Anterior cingulate cortex (tissue), 58 donors: ENCODE measurements at places on chromosomes 3 and 15.
A peak's percentile ranks its signal among the peaks of the same experiment; 100 is the strongest.

GRCh38 chr3:178532476-178532875, 3.8 kb upstream of the KCNMB2 start:
- no peak for DNase-seq

- DNase-seq, result no peak
These were observed 638 bp downstream of the WDR5B start for GRCh38 chr3:122415104-122415744.

GRCh38 chr3:172476347-172476746, 28.1 kb upstream of the GHSR start:
- DNase-seq, result no peak

- DNase-seq, result no peak
These were observed 234.8 kb upstream of the NR2E3 start for GRCh38 chr15:71575474-71576045.

DNA sequence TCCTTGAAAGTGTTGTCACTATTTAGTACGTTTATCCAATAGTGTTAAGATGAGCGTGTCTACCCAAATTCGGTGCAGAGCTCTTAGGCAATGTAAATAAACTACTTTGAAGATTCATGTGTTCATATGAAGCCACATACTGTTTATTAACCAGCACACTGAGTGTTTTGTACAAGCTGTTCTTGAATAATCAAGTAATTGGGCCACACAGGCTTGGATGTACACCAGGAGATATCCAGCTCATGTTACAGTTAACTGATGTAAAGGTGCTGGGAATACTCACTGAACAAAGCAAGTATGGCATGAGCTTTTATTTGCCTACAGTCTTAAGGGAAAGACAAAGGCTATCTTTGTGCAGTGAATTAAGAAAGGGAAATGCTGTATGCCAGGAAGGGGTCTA, 632 bp upstream of the DHX36 start:
- no peak for DNase-seq

- DNase-seq, result no peak
These were observed 50.3 kb upstream of the DPH6 start for GRCh38 chr15:35596285-35596684.

GRCh38 chr3:179962629-179963387, 73.9 kb downstream of the PEX5L start:
- DNase-seq, result no peak

GRCh38 chr15:26242565-26243071, 379.5 kb upstream of the ATP10A start:
- DNase-seq, result no peak

GRCh38 chr3:72574144-72574543, 274.1 kb downstream of the SHQ1 start:
- no peak for DNase-seq

GRCh38 chr3:148756311-148756710, 58.6 kb downstream of the AGTR1 start:
- no peak for DNase-seq

DNA sequence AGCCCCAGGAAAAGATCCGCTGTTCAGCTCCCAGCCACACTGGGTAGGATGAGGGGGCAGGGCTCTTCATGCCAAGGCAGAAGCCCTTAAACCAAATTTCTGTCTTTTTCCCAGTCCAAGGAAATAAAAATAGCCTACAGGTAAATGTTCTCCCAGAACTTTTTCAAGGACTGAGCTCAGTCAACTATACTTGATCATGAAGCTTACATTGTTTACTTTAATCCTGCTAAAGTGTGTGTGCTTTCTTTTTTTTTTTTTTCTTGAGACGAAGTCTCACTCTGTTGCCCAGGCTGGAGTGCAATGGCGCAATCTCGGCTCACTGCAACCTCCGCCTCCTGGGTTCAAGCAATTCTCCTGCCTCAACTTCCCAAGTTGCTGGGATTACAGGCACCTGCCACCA, 17.9 kb downstream of the CLDN18 start:
- DNase-seq, result no peak

DNA sequence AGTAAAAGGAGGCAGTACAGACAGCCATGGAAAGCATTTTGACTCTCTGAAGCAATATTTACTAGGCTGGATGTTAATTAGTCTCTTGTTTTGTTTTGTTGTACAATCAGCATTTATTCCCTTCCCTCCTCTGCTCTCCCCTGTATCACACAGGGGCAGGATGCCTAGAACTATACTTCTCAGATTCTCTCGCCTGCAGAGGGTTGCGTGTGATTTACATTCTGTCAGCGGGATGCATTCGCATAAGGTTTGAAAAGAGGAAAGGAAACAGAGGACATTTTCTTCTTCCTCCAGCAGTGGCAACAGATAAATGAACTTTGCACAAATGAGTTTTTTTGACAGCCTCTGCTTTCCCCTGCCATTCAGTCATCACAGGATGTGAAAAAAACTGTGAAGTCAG, 188.3 kb downstream of the RSL24D1 start:
- no peak for DNase-seq

DNA sequence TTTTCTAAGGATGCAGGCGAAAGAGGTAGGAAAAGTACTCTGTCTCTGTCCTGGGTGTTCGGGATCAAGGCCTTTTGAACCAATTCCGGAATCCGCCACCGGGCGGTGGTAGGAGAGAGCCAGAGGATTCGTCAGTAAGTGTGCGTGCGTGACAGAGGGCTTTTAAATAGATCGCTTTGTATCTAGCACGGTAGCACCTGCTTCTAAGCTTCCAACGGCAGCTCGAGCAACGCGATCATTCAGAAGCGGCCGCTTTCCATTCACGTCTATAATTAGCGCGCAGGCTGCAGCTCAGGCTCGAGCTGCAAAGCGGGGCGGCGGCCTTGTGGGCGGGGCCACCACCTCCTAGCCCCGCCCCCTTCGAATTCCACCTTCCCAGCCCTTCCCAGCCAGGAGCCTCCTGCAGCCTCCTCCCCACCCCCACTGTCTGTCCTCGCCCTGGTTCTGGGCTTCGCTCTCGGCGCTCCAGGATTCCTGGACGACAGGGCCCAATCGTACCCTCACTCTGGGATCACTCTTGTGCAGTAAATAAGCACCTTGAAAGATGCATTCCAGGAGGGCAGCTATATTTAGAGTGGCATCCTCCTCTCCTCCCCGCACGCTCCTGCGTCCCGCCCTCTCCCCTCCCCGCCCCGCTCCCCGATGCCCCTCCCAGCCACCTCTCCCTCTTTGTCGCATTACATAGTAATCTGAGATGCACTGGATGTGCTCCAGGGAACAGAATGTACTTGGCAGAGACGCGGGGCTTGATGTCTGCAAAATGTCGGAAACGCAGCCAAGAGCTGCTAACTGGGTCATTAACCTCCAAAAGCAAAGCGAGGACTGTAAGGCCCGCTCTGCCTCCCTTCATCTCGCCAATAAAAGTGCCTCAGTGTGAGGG, 224.1 kb upstream of the TPRG1 start:
- DNase-seq, result peak; percentile 83

GRCh38 chr3:195609229-195609628, 25.5 kb upstream of the APOD start:
- DNase-seq, result no peak

DNA sequence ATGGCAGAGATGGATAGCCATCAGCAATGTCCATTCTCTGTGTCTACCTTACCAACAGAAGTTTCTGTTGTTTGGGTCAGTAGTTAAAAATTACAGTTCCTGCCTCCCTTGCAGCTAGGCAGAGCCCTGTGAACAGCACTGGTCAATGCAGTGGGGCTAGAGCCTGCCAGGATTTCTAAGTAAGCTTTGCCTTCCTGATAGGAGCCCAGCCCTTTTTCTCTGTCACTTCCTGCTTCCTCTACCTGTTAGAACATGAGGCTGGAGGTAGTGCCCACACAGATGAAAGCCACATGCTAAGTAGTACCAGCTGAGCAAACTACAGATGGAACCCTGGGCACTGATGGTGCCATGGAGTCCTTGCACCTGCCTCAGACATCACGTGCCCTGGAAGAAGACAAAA, 45.0 kb downstream of the MGLL start:
- DNase-seq, result no peak

- no peak for DNase-seq
These were observed 58.3 kb upstream of the SLC6A11 start for GRCh38 chr3:10757821-10758130.

DNA sequence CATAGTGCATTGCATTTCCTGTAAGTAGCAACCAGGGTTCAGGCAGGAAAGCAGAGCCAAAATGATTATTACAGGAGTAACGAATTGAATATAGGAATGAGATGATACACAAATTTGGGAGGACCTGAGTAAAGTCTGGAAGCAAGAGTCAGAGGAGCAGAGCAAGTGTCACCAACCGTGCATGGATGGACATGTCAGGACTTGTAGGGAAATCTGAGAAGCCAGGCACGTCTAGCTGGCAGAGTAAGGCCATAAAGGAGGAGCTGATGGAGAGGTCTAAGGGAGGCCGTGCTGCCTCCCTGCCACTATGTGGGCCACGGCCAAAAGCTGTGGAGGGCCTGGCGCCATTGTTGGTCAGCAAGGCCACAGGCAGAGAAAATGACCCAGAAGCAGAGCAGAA, 22.4 kb downstream of the GJD2 start:
- no peak for DNase-seq

DNA sequence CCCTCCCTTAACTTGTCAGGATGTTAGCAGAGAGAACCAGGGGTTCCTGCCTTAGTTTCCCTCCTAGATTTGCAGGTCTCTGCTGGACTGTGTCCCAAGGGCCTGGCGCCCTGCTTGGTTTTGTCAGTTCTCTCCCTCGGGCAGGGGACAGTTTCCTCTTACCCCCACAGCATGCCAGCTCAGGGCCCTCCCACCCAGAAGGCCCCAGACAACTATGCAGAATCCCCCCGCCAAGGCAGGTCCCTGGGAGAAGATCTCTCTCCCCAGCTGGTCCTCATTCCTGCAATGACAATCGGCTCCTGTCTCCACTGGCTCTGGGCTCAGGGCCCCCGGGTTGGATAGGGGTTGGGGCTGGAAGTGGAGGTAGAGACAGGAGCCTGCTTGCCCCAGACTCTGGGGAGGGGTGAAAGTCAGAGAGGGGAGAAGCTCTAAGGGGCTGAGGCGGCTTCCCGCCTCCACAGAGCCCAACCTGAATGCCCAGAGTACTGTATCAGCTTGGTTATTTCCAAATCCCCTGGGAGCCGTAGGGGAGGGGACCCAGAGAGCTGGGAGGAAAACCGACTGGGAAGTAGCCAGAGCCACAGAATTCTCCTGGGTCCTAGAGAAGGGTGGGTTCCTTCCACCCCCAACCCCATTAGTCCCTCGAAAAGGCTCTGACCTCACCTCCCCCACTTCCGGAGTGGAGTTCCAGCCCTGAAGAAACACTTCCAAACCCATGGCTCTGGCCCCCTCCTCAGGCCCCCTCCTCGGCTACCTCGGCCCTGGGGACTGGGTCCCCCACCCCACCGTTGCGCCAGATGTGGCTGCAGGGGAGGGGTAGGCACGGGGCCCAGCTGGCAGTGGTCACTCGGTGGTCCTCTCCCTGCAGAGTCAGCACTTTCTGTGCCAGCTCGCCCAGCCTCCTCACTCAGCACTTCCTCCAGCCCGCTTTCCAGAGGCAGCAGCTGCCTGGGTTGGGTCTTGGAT, 3.8 kb upstream of the LOXL1 start:
- no peak for DNase-seq

- DNase-seq, result peak; percentile 78
These were observed 1.3 kb upstream of the KCNH8 start for GRCh38 chr3:19146685-19147650.

DNA sequence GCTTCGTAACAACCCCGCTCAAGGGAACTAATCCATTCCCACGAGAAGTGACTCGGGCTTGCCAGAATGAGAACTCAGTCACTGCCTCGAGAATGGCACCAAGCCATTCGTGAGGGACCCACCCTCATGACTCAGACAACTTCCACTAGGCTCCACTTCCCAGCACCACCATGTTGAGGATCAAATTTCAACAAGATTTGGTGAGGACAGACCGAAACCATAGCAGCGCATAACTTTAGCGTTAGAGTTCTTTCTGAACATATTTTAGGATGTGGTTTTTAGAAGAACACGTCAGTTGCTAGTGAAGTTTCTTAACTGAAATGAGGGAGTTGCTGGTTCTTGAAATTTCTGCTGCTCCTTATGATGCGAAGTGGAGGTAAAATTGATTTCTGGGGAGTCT, 13.5 kb downstream of the PTPRG start:
- no peak for DNase-seq

- no peak for DNase-seq
These were observed 156.7 kb upstream of the MEF2A start for GRCh38 chr15:99409097-99409473.

GRCh38 chr3:186151077-186151971, 42.4 kb upstream of the ETV5 start:
- no peak for DNase-seq

- no peak for DNase-seq
These were observed 187.8 kb upstream of the TTC14 start for GRCh38 chr3:180414157-180414556.

DNA sequence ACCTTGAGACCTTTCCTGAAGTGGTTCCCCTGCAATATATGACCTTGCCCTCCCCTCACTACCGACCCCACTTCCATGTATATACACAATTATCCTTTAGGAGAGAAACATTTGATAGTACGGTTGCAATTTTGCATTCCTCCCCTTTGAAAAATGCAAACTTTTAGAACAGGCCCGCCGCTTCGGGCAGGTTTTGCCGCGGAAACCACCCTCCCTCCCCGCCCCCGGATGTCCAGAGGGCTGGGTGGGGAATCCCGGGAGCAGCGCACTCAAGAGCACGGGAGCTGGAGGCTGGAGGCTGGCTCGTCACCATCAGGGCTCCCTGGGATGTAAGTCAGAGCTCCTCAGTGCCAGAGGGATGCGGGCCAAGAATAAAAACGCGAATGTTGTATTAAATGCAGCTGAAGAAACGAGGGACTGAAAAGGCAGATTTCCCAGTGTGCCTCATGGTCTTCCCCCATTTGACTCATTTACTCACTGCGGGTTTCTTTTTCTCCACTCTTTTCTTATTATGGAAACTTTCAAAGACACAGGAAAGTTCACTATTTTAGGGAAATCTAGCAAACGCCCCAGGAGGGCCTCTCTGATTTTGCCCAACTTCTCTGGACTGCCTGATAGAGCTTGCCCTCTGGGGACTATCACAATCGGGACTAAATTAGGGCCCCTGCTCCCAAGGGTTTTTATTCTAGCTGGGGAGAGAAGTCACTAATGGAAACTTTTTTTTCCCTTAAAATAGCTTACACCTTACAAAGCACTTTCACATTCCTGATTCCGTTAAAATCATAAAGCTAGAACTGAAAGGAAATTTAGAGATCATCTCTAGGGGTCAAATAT, 2.9 kb upstream of the USP3 start:
- DNase-seq, result peak; percentile 39

DNA sequence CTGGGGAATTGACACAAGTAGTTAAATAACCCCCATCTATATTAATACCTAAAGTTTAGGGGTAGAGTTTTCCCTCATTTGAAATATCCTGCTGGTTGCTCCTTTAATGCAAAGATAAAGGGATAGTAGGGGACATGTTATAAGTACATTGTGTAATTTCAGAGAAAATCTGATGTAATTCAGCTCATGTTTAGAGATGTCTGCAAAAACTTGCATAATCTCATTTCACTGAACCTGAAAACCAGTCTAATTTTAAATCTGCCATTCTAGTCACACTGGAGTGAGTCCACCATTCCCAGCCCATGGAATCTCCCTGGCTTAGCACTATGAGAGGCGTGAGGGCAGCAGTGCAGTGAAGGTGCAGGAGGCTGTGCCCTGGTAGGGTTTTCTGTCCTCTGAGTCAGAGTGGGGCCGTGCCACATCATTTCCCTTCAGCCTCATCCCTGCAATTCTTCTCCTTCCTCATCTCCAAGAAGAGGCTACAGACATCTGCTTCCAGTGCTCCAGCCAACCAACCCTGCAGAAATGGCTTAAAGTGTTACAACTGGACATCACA, 246.3 kb upstream of the UMPS start:
- DNase-seq, result no peak
